D341Med (cell line): ENCODE measurements at places on chromosomes 3 and 15.
A peak's percentile ranks its signal among the peaks of the same experiment; 100 is the strongest.

DNA sequence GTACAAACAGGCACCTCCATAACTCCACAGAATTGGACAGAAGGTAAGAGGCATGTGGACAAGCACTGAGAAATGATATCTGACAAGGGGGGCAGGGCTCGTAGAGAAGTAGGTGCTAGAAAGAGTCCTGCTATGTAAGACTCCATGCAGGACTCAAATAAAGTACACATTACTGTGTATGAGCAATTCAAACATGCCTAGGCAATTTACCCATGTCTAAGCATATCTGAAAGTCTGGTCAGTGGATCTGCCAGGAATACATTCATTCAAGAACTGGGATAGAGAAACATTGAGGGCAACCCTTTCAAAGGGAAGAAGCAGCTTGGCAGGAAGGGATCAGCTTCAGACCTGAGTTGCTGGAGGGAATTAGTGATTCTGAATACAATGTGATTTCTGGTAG is 174.1 kb upstream of the MCTP2 start:
- no peak for DNase-seq

- no peak for DNase-seq
Measured at GRCh38 chr15:28114114-28114455, 15.0 kb upstream of the OCA2 start.

GRCh38 chr3:145088917-145089316 is 1072.1 kb downstream of the PLOD2 start:
- DNase-seq = no peak

DNA sequence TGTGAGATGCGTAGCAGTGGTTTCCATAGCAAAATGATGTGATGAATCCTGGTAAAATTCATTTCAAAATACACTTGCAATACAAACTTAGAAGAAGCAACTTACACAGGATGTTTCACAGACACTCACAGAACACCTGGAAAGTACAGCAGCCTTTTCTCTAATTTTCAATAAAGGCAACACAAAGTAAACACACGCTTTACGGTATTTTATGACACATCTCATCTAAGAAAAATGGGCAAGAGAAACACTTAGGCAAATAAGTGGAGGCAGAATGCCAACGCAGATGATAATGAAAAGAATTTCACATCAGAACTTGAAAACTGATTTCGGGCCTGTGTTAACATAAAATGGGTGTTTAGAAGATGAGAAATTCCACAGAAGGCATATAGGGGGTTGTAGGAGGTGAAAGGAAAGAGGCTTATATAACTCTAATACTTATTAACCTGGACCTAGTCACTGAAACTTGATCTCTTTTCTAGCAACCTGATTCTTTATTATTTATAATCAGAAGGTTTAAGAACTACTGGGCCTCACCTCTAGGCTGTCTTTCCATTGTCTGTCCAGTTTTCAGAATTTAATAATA is 25.6 kb upstream of the MAP3K13 start:
- no peak for DNase-seq

GRCh38 chr3:71585887-71586809 is 2.6 kb upstream of the FOXP1 start:
- peak; percentile 37 for DNase-seq

GRCh38 chr3:32443478-32443877 is 51.8 kb downstream of the CMTM7 start:
- DNase-seq = no peak

- no peak for DNase-seq
Measured at GRCh38 chr3:8994226-8994625, 31.0 kb upstream of the RAD18 start.

DNA sequence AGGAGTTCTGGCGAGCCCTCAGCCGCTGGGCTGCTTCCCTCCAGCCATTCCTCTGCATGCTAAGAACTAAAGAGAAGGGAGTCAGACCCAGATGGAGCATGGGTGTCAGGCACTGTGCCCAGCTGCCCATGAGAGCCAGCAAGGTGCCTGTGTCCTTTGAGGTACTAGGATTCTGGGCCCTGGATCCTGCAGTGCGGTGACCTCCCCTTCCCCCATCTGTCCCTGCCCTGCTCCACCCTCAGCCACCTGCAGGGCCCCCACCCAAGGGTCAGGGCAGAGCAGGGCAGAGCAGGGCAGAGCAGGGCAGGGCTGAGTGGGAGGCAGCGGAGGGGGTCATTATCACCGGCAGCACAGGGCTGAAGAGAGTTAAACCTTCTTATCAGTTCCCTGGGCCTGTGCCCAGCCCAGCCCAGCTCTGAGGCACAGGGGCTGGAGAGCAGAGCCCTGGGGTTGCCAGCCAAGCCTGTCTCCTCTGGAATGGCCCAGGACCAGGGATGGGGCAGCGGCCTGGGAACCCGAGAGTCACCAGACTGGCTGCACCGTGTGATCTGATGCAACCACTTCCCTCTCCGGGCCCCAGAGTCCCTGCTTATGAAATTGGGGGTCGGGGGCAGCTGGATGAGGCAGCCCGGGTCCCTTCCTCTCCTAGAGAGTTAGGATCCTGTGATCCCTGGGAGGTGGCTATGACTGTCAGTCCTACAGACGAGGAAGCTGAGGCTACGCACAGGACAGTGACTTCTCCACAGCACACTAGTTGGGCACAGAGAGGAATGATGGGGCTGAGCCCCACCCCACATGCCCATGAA is 17.3 kb downstream of the ZDHHC19 start:
- no peak for DNase-seq

DNA sequence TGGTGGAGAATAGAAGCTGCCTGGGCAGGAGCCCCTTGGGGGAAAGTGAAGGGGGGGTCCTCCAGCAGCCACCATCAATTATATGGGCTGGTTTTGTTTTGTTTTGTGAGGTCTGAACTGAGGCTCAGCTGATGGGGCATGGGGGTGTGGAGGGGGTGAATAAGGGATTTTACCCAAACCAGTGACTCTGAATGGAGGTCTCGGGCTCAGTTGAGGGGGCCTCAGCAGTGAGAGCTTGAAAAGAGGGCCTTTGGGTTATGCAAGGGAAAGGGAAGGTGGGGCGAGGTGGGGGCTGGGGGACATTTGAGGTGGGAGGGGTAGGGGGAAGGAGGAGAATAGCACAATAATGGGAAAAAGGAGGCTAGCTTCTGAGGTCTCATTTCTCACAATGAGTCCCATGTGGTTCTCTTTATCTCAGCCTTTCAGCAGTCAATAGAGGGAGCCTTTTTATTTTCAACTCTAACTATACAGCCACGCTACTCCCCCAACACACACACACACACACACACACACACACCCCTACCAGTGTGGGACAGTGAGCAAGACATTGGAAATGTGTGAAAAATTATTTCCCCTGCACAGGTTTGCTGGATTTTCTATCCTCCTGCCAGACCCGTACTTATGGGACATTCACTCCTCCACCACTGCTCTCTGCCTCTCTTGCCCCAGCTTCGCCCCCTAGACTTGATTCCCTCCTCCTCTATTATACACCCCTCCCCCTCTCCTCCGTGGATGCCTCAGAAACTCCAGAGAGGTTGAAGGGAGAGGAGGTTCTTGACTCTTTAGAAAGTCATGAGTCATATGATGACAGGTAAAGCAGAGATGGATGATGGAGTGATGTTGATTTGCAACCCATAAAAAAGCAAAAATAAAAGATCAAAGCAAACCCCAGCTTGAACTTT is 96.0 kb downstream of the GTPBP8 start:
- DNase-seq = no peak

DNA sequence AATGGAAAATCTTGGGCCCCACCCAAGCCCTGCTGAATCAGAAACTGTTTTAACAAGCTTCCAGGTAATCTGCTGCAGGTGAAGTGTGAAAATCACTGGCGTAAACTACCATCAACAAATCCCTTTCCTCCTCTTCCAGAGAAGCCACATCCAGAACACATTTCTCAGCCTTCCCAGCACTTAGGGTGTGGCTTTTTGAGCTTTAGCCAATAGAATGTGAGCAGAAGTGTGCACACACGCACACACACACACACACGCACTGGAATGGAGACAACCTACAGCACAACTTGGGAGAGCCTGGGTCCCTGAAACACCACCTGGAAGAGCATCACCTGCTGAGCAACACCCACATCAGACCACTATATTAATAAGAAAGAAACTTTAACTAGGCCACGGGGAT is 98.6 kb downstream of the OSBPL10 start:
- DNase-seq = no peak

DNA sequence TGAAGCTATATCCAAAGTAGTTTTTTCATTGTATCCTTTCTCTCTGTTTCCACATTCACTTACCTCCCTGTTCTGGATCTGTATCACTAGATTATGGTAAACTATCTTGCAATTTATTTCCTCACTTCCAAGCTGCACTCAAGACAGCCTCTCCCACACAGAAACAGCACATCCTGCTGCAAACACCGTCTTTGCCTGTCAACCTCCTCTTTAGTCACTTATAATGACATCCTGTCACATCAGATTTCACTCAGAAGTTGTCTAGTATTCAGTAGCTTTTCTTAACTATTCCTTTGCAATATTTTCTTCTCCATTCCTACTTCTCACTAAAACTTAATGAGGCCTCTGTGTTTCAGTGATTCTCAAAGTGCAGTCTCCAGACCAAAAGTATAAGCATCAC is 490.8 kb downstream of the IGSF11 start:
- DNase-seq = no peak

- no peak for DNase-seq
Measured at GRCh38 chr15:46309914-46310313, 675.1 kb downstream of the SQOR start.

DNA sequence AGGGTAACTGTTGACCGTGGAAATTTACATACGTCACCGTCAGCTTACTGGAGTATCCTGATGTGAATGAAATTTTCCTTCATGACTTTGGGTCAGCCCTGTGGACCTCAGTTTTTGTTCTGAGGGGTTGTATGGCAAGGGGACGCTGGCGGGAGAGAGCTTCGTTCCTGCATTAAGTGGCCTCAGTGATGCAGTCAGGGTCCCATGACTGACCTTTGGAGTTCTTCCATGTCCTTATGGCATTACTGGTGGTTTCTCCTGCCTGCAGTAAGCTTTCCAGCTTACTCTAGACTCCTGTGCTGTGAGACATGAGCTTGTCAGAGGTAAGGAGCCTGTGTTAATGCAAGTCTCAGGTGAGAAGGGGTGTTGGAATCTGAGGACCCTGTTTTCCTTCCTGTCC is 1.8 kb downstream of the CD276 start:
- no peak for DNase-seq

DNA sequence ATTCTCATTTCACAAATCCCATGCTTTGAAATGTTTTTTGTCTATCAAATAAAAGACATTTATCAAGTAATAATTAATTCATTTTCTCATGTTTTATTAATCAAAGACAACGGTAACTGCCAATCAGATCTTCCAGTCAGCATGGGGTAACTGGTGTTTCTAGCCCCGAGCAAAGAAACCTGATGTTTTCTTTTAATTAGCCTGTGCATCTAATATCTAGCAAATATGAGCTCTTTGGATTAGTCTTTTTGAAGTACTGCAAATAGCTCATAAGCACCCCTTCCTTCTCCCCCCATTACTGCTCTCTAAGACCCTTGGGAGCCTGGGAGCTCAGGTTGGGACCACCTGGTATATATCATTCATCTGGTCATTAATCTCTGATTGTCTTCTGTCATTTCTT is 43.1 kb upstream of the SRGAP3 start:
- no peak for DNase-seq

DNA sequence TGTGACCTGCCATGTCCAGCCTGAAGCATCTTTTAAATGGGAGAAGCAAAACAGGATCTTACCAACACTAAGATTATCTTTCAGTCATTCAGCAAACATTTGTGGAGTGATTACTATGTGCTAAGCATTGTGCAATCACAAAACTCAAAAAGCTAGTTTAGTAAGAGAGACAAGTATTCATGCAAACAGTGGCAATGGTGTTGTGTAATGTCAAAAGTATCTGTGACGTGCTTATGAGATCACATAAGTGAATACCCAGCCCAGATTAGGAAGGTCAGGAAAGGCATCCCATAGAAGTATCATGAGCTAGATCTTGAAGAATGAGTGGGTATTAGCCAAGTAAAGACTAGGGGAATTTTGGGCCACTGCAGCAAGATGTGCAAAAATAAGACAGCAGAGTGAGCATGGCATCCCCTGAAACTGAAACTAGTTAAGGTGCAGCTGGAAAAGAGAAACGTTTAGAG is 32.1 kb downstream of the SEC62 start:
- DNase-seq = no peak

- DNase-seq = no peak
Measured at GRCh38 chr3:22836131-22836530, 367.0 kb upstream of the UBE2E2 start.

DNA sequence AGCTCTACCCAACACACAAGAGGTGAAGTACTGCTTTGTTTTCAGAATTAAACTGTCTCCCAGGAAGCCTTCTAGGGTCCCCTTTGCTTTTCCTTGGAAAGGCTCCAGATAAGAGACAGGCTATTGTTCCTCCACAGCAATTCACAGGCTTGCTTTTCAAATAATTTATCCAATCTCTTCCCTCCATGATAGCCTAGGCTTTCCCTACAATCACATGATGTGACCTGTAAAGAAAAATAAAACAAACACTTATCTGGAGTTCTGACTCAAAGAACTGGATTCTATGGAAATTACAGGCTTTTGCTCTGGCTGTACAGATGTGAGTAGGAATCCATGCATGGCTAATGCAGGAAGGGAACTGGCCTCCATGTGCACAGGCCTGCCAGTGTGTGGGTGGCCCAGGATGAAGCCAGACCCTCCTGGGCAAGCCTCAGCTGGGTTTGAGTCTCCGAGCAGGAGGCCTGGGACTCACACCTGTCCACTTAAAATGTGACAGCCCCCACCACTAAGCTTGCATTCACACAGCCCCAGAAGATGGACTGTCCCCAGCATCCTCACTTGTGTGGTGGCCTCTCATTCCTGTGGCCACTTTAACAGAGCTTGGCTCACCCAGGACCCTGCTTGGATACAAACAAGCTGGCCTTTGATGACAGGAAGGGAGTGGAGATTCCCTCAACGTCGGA is 75.8 kb upstream of the LEKR1 start:
- no peak for DNase-seq

- DNase-seq = no peak
Measured at GRCh38 chr15:81315452-81316175, 8.3 kb downstream of the STARD5 start.

GRCh38 chr3:30141178-30141581 is 465.2 kb upstream of the TGFBR2 start:
- DNase-seq = no peak

GRCh38 chr3:53009826-53010539 is 35.9 kb downstream of the SFMBT1 start:
- no peak for DNase-seq

GRCh38 chr3:11616551-11616950 is 27.2 kb downstream of the VGLL4 start:
- no peak for DNase-seq

GRCh38 chr3:16190704-16191103 is 16.2 kb downstream of the GALNT15 start:
- no peak for DNase-seq

GRCh38 chr3:29181872-29182271 is 99.0 kb upstream of the RBMS3 start:
- DNase-seq = no peak

GRCh38 chr3:123658852-123659206 is 74.0 kb upstream of the HACD2 start:
- no peak for DNase-seq

- DNase-seq = no peak
Measured at GRCh38 chr3:53668872-53669271, 174.5 kb downstream of the CACNA1D start.
